Activated CD4-positive, alpha-beta memory T cell treated with anti-CD3 and anti-CD28 coated beads for 36 hours (primary cell): ENCODE measurements at places on chromosomes 5 and 9. TPM values are rescaled to one million over a fixed set of nuclear protein-coding genes. Genes with fewer than 3 reads are reported as not detected.

GRCh38 chr5:32029261-32029660, 144.9 kb downstream of the GOLPH3 start:
- no peak for DNase-seq

- peak; percentile 42 for DNase-seq
Observed at GRCh38 chr5:135324897-135325650, 74.0 kb downstream of the MACROH2A1 start.

DNA sequence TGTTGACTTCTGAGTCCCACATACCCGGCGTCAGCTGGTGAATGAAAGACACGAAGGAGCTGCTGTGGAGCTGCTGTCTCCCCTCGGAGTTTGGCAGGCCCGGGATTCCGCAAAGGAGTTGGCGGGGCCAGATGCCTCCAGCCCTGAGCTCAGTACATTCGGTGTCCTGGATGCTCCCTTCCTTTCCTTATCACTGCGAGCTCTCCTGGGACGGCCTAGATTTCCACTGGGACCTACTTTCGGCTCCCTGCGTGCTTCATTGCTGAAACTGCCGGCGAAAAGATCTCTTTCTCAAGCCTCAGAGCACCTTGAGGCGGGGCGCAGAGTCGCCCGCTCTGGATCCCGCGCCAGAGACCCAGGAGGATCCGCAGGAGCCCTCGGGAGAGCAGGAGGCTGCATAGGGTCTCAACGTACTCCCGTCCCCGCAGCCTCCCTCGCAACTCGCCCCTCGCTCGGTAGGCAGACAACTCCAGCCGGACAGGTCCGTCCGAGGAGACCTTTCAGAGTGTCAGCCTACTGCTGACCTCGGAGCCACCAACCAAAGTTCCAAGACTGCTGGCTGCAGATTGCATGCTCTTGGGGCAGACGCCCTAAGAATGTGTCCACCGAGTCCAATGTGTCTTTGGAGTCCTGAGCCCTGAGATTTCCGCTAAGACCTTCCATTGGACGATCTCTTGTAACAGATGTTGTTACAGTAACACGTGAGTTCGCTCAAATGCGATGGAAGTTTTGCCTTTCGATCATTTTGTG, 6.1 kb downstream of the ANXA2R start:
- no peak for DNase-seq

GRCh38 chr5:41509399-41510175, 814 bp downstream of the PLCXD3 start:
- DNase-seq = no peak

GRCh38 chr5:113692891-113693457, 179.5 kb downstream of the YTHDC2 start:
- no peak for DNase-seq

DNA sequence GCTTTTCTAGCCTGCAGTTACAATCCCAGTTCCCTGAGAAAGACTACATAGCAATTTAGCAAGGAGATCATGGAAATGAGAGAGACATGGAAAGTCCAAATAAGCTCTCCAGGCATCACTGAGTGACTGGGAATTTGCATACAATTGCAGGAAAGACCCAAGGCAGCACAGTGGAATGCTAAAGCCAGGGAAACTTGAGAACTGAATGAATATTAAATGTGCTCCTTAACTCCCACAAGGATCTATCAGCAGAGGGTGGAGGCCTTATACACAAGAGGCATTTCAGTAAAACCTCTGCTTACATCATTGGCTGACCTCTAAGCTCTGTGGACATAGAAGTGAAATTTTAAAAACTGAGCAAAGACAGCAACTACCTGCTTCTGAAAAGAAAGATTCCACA, 355.6 kb upstream of the DAB2 start:
- no peak for DNase-seq

- no peak for DNase-seq
Observed at GRCh38 chr5:36181774-36182173, 29.9 kb downstream of the SKP2 start.

DNA sequence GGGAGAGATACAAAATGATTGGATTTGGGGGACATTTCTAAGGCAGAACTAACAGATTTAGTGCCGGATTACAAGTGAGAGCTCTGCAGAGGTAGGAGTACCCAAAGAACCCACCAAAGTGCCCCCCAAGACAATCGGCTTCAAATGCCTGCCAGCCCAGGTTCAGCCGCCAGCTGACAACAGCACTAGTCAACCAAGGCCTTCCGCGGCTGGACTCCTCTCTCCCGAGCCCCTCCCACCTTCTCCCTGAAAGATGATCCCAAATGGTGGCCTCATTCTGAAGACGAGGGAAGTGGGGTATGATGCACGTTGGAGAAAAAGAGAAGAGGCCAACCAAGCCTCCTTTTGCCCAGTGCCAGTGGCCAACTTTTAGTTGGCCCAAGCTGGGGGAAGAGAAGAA, 210.4 kb upstream of the SLC30A5 start:
- no peak for DNase-seq

The WNT8A gene
- total RNA-seq = not detected

DNA sequence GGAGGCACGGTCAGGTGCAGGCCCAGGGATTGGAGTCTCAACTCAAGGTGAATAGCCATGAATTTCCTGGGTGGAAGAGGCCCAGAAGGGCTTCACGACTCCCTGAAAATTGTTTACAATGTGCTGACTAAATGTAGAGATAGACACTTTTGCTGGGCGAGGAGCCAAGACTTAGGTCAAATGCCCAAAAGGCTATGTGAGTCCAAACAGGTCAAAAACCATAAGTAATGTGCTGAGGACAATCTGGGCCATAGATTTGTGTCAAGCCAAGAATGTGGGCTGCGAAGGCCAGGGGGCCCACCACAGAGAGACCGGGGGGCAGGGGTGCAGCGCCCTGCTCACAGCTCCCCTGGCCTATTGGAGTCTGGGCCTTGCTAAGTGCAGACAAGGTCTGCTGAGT, 197.8 kb downstream of the HSPA4 start:
- no peak for DNase-seq

The GRPEL2 gene
- total RNA-seq = 37.2 TPM

The LRRC19 gene
- not detected for total RNA-seq

The FOXD4L4 gene
- total RNA-seq = not detected

The PCDHA9 gene
- not detected for total RNA-seq

The ASPN gene
- not detected for total RNA-seq

GRCh38 chr9:82920154-82920553, 142.8 kb downstream of the RASEF start:
- DNase-seq = no peak

GRCh38 chr9:13554626-13555025, 275.1 kb upstream of the MPDZ start:
- DNase-seq = no peak

DNA sequence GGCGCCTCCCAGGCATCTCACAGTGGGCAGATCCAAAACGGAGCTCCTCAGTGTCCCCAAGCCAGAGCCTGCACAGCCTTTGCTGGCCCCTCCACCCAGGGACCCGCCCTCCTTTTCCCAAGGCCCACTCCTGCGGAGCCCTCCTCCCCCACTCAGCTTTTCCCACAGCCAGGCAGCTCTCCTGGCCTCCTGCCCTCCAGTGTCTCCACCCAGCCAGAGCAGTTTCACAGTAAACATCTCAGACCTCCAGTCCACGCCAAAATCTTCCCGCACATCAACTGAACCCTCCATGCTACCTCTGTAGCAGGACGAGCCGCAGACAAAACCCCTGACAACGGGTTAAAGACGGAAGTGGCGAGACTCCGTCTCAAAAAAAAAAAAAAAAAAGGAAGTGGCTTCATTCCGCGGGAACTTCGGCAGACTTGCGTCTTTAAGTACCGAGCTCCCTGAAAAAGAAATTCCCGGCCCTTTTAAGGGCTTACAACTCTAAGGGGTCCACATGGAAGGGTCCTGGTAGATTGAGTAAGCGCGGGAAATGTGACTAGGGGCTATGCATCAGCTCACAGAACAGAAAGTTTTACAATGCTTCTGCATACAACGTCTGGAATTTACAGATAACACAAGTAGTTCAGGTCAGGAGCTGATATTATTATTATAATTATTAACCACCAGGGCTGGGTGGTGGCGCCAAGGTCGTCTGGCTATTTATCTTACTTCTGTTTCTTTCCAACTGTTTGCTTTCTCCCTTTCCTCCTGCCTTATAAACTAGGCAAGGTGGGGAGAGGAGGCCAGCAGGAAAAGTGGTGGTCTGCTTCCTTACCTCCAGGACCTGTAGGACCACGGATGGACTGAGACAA, 11.4 kb upstream of the GRIN1 start:
- peak; percentile 50 for DNase-seq

The MEF2C gene
- total RNA-seq = 0.02 TPM

The SPATA31D4 gene
- total RNA-seq = not detected

GRCh38 chr5:34627794-34628193, 28.3 kb upstream of the RAI14 start:
- no peak for DNase-seq

GRCh38 chr5:16418471-16418922, 47.1 kb downstream of the ZNF622 start:
- DNase-seq = no peak

DNA sequence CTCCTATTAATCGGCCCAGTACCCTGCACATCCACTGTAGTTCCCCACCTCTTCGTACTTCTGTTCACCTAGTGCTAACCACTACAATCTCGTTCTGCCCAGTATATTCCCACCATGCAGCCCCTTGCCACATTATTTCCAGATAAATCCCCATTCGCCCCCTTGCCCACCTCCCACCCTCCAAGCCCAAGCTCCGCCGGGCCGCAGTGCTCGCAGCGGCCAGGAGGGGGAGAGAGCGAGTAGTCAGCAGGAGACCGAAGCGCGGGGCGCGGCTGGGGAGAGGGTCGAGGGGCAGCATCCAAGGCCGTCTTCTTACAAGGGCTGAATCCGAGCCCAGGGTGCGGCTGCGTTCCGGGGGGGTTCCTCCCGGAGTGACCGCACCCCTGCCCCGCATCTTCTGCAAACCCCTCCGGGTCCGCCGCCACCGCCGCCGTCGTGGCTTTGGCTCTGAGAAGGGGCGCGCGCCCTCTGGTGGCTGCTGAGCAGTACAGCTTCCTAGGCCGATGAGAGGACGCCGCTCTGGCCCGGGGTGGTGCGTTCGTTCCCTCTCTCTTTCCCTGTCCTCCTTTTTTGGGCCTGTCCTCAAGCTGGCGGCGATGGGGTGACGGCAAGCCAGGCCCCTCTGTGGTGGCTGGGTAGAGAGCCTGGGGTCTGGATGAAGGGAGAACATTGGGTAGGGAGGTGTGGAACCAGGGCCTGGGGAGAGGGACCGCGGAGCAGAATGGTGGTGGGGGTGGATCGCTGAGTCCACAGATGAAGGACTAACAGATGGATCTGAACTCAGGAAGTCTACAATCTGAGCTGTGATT, 30.0 kb upstream of the PSD2 start:
- peak; percentile 86 for DNase-seq

DNA sequence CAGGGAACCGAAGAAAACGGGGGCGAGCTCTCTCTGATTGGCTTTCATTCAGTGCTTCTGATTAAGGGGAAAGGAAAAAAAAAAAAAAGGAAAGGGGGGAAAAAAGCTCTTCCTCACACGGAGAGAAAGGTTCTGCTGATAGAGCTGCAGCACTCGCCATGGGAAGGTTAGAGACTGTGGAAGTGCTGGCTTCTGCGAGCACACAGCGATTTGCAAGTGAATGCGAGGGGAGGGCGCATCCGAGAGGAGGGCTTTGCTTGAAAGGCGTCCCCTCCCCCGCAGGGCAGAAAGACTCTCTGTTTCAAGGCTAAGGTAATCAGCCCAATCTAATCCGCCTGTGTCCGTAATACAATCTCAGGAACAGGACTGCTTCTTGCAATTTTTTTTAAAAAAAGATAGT, at the start of gene CDH10:
Gene CDH10 (minus strand): TSS at position 218 of the 400 bp plus-strand sequence. CDS start 51,488 bp downstream, outside the sequence.
- no peak for DNase-seq

GRCh38 chr5:159034083-159034824, 65.5 kb downstream of the EBF1 start:
- no peak for DNase-seq
